ENCODE measurements at places on chromosomes 7 and 10. TPM values are rescaled to one million over a fixed set of nuclear protein-coding genes. Genes with fewer than 3 reads are reported as not detected.

MMRN2 gene
- 2.0 TPM for total RNA-seq

TMEM213 gene
- not detected for total RNA-seq

- no peak for DNase-seq
- no peak overlapping the region for H3K4me3 ChIP-seq
- no peak overlapping the region for H3K27ac ChIP-seq
- H3K4me1 ChIP-seq, result no peaks in the 10 kb centered on the region
- H3K27me3 ChIP-seq, result no peaks in the 10 kb centered on the region
- H3K36me3 ChIP-seq, result peaks cover 30% of the 10 kb centered on the region
These were observed 15.5 kb downstream of the HIF1AN start for GRCh38 chr10:100551196-100551595.

DNA sequence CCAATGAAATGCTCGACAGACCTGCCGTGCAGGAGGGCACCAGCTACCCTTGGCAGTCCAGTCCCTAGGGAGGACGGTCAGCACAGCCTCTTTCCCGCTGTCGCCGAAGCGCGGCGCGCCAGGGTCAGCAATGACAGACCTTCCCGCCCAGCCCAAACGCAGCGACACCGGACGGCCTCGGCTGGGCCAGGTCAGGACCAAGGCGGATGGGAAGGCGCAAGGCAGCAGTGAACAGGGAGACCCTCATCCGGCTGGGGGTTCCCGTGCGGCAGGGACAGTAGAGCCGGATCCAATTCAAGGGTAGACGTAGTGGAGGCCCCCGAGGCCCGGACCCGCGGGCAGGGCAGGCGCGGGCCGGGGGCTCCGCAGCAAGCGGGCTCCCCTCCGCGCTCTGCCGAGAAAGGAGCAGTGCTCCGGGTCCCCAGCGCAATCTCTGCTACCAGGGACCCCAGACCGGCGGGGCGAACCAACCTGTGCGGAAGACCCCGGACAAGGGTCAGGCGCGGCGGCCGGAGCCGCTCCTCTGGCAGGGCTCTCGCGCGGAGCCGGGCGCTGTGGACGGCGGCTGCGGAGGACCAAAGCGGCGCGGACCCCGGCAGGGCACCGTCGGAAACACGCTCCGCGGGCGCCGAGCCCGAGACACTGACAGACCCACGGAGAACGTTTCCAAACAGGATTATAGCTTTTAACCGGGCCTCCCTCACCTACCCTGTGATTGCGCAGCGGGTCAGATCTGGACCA is at the start of gene SEC31B:
Gene SEC31B (minus strand): TSS at position 551 of the 741 bp plus-strand sequence. CDS start 2,909 bp downstream, outside the sequence.
- peaks cover 15% of the 10 kb centered on the region for H3K36me3 ChIP-seq
- no peak for DNase-seq
- no peak within 1 kb of the TSS for H3K27ac ChIP-seq
- peaks cover 2% of the 10 kb centered on the region for H3K4me1 ChIP-seq

DNA sequence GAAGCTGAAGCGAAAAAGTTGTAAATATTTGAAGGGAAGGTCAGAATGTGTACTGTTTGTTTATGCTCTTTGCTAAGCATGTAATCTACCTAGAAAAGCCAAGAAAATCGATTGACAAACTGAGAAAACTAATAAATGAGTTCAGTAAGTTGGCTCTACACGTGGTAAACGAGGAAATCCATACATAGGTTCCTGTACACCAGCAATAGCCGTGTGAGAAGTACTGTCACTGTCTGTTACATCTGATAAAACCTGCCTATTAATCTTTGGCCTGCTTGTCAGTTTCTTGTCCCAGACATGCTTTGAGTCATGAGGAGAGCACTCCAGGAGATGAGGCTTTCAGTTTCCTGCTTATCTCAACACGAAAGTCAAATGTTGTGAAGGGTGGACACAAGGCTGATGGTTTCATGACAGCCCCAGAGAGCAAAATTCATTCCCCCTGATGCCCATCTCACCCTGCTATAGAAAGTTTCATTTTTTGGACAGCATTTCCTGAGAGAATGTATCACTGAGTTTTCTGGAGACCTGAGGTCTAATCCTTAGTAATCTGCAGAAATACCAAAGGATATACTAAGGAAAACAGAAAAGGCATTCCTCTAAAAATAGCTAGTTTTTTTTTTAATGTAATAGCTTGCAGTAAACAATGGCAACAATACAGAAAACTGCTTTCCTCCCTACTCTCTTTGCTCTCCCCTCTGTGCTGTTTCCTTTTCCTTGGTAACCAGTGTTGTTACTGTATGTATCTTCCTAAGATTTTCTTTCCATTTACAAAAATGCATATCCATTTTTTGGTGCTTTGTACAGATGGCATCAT is 18.8 kb downstream of the BMPR1A start:
- H3K27me3 ChIP-seq, result no peaks in the 10 kb centered on the region
- no peaks in the 10 kb centered on the region for H3K36me3 ChIP-seq
- no peak overlapping the region for H3K4me3 ChIP-seq
- peak overlapping the region; percentile 90 for H3K27ac ChIP-seq

- no peak for DNase-seq
- no peaks in the 10 kb centered on the region for H3K36me3 ChIP-seq
- no peak overlapping the region for H3K4me3 ChIP-seq
These were observed 220.6 kb downstream of the ADRA2A start for GRCh38 chr10:111297351-111297848.

DNA sequence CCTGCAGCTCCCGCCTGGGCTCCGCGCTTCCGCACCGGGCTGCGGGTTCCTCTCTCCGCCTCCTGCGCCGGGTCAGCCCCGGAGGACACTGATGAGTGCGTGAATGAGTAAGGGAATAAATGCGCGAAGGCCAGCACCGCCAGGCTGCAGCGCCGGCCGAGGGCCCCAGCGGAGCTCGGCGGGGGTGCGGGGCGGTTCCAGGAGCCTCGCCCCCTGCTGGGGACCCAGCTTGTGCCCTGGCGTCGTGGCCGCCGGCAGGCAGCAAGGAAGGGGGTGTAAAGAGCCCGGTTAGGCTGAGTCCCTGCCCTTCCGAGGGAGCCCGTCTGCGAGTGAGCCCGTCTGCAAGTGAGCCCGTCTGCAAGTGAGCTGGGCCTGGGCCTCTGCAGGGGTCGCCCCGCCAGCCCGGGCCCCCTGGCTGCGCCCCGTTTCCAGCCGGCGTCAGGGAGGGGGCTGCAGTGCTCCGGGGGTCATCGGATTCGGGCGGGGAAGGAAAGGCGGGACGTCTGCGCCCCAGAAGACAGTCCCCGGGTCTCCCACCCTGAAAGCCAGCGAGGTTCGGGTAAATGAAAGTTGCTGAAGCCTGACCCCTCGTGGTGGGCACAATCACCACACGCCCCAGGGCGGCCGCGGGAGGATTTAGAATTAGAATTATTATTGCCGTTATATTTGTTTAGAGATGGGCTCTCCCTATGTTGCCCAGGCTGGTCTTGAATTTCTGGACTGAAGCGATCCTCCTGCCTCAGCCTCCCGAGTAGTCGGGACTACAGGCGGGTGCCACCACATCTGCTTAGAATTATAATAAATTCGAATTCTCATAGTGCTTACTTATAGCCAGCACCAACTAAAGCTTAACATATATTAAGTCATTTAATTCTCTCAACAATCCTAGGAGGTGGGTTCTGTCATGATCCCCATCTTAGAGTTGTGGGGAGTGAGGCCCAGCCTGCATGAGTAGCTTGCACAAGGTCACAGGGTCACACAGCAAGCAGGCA is 8.6 kb upstream of the CRYGN start:
- H3K36me3 ChIP-seq, result no peaks in the 10 kb centered on the region
- peaks cover 40% of the 10 kb centered on the region for H3K27me3 ChIP-seq
- peak; percentile 81 for DNase-seq
- H3K27ac ChIP-seq, result no peak overlapping the region

GRCh38 chr7:45082831-45083331 is 5.9 kb downstream of the NACAD start:
- no peaks in the 10 kb centered on the region for H3K27me3 ChIP-seq
- no peak for DNase-seq
- H3K4me1 ChIP-seq, result no peaks in the 10 kb centered on the region
- H3K4me3 ChIP-seq, result no peak overlapping the region

DNA sequence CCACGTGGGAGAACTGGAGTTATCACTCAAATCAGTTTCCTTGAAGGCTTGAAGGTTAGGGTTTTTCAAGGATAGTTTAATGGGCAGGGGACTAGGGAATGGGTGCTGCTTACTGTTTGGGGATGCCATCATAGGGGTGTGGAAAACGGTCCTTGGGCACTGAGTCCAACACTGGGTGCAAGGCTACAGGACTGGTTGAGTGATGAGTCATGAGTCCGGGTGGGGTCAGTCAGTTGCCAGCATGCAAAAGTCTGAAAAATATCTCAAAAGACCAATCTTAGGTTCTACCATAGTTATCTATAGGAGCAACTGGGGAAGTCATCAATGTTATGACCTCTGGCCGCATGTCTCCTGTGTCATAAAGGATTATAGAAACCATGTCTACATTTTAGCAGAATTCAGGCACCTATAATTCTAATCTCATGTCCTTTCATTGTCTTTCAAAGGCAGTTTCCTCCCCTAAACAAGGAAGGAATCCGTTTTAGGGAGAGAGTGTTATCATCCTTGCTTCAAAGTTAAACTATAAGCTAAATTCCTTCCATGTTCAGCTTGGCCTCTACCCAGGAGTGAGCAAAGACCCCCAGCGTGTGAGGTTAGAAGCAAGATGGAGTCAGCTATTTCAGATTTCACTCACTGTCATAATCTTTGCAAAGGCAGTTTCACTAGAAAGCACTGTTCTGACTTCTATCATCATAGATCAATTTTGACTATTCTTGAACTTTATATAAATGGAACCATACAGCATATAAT is 94.5 kb downstream of the COL26A1 start:
- H3K4me1 ChIP-seq, result no peaks in the 10 kb centered on the region
- no peak for DNase-seq
- H3K27me3 ChIP-seq, result peaks cover 68% of the 10 kb centered on the region
- H3K27ac ChIP-seq, result no peak overlapping the region
- H3K36me3 ChIP-seq, result no peaks in the 10 kb centered on the region

DNA sequence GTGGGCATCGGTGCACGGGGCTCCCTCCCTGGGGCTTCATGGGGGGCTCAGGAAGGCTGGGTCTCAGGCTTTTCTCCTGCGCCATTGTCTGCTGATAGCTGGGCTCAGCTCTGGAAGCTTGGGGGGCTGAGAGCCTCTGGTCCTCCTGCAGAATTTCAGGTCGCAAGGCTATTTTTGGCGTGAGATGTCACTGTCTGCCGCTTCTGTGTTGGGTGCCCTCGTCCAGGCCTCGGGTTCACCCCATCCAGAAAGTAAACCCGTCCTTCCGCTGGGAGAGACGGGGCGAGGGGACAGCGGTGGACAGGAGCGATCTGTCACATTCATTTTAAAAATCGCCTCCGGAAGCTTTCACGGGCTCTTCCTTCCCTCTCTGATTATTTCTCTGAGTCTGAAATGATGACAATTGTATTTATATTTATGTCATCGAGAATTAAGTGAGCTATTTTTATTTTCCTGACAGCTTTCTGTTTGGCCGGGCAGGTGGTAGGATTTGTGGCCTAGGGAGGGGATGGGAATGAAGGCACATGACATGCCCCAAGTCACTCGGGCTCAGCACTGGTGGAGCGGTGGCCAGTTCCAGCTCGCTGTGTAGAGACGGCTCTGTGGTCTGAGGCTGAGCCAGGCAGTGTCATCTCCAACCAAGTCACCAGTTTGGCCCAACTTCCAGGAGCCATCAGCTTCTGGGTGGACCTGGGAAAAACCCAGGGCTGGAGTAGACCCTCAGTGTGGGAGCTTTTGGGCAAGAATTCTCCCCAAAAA is 40.7 kb upstream of the AP5Z1 start:
- H3K27me3 ChIP-seq, result no peaks in the 10 kb centered on the region
- DNase-seq, result no peak
- peaks cover 28% of the 10 kb centered on the region for H3K36me3 ChIP-seq

DNA sequence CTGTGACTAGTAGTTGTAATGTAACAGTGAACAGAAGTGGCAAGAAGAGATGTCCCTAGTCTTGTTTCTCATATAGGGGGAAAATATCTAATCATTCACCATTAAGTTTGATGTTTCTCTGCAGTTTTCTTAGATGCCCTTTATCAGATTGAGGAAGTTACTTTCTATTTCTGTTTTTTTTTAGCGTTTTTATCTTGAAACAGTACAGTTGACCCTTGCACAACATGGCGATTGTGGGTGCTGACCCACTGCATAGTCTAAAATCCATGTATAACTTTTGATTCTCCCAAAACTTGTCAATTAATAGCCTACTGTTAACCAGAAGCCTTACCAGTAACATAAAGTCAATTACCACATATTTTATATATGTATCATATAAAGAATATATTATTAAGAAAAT is 192.0 kb downstream of the ADK start:
- no peak for DNase-seq
- no peak overlapping the region for H3K27ac ChIP-seq
- H3K27me3 ChIP-seq, result no peaks in the 10 kb centered on the region
- no peak overlapping the region for H3K4me3 ChIP-seq
- H3K36me3 ChIP-seq, result peaks cover 4% of the 10 kb centered on the region

GRCh38 chr7:141480953-141481352 is 70.3 kb upstream of the AGK start:
- no peak overlapping the region for H3K27ac ChIP-seq
- no peak for DNase-seq

DNA sequence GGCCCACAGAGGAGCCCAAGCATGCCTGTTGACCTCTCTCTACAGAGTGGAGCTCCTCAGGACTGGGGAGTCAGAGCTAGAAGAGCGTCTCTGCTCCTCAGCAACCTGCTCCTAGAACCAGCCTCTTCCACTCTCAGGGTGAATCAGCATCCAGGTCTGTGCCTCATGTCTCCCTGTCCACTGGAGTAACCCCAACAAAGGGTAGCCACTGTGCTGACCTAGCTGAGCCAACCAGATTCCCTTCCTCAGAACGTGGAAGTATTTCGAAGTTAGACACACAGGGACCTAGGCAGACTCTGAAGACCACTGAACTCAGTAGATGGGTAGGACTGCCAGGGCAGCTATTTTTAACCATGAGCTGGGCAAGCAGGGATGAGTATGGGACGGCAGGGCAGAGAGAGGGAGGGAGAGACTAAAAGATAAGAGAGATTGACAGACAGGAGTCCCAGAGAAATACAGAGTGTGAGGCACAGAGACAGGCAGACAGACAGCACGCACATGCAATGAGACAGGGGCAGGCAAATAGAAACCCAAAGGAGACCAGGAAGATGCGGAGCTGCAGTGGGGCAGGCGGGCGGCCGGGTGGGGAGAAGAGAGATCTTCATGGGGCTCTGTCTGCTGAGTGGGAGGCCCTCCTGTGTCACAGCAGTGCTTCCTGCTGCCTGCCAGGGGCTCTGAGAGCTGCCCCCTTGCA is 56.7 kb downstream of the OSBPL3 start:
- DNase-seq, result no peak
- H3K4me3 ChIP-seq, result no peak overlapping the region
- peaks cover 18% of the 10 kb centered on the region for H3K4me1 ChIP-seq
- peak overlapping the region; percentile 71 for H3K27ac ChIP-seq

- no peak overlapping the region for H3K27ac ChIP-seq
- no peak for DNase-seq
- no peaks in the 10 kb centered on the region for H3K36me3 ChIP-seq
- H3K27me3 ChIP-seq, result no peaks in the 10 kb centered on the region
These were observed 139.1 kb downstream of the ARHGAP12 start for GRCh38 chr10:31789555-31789954.

GRCh38 chr7:69860941-69861622 is 262.8 kb downstream of the AUTS2 start:
- H3K27me3 ChIP-seq, result no peaks in the 10 kb centered on the region
- no peaks in the 10 kb centered on the region for H3K4me1 ChIP-seq
- DNase-seq, result no peak
- H3K27ac ChIP-seq, result no peak overlapping the region
- no peaks in the 10 kb centered on the region for H3K36me3 ChIP-seq
